Endothelial cell of umbilical vein (primary cell): ENCODE measurements at places on chromosomes 2 and 18.

DNA sequence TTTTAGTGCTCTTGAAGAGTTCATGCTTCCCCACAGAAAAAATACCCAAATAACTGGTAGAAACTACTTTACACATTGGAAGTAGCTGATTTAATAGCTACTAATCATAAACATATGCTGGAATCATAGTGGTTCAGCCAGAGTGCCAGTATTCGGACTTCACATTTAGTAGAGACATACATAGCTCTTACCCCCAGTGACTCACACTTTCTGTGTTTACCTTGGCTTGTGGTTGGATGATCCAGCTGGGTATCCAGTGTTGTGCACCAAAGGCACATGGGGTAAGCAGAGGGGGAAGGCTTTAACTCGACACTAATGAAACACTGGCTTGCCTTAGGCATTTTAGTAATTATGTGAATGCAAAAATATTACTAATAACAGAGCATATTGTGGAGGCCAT is 18.1 kb downstream of the ARHGAP28 start:
- peak; percentile 93 for DNase-seq

DNA sequence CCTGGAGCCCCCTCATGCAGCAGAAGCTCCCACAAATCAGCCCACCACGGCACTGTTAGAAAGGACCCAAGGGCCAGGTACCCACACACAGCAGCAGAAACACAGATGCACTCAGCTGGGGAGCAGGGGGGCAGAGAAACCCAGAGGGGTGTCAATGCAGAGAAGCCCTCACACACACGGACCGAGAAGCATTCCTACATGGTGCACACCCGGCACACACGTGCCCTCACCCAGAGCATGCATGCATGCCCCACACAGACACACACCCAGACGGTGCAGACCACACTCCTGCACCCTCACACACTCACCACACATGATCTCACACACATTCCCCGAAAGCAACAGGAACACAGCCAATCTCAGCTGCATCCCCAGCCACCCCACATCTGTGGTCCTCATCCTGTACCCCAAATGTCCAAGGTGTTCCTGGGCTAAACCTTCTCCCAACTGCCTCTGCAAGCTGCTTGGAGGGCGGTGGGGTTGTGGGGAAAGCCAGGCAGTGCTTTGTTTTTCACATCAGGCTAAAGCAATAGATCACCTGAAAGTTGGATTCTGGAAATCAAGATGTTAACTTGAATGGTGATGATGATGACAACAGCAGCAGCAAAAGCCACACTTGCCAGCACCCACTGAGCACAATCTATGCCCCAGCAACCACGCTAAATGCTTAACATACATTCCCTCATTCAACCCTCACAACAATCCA is 102.3 kb downstream of the ZFP36L2 start:
- no peak for DNase-seq

DNA sequence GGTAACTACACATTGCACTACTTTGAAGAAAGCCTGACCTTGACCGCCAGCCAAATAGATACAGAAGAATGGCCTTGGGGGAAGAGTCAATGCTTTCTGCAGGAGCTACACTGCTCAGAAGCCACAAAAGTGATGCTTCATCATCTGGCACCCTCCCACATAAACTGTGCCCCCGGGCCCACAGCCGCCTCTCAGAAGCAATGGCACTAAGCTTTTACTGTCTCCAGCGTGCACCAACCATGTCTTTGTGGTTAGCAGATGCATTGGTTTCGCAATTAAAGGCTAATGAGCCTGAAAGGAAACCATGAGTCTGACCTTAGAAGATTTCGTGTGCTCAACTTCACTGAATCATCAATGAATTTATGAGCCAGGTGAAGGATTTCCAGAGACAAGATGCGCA is 209.4 kb upstream of the TRIB2 start:
- DNase-seq, result no peak

- DNase-seq, result no peak
These were observed 75.8 kb downstream of the RTP5 start for GRCh38 chr2:241945311-241945710.

DNA sequence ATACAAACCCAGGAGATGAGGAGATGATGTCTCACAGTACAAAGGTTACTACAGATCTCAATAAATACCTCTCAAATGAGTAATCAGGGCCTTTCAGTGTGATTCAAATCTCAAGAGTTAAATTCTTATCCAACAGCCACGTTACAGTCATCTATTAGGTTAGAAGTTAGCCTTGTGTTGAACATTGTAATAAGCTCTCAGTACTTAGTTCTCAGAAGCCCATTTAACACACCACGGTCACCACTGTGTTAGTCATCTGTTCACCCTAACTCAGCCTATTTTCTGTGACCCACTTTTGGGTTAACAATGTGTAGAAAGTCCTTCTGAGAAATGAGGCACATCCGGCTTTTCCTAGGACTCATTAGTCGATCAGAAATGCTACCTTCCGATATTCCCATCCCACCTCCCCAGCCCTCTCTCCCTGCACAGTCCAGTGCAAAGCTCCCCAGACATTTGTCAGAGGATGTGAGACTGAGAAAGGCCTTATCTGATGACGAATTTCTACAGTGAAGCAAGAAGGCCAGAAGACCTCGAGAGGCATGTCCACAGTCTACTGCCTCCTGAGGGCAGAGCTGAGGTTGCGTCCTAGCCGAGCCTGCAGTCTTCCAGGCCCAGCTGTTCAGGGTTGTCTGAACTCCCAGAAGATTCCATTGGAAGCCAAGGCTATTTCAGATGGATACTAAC is 92.6 kb downstream of the ACTR2 start:
- peak; percentile 17 for DNase-seq
